ENCODE measurements at places on chromosomes 1 and 21.
A peak's percentile ranks its signal among the peaks of the same experiment; 100 is the strongest.

- no peak for DNase-seq
These were observed 211.2 kb downstream of the PTGER3 start for GRCh38 chr1:70836456-70836855.

DNA sequence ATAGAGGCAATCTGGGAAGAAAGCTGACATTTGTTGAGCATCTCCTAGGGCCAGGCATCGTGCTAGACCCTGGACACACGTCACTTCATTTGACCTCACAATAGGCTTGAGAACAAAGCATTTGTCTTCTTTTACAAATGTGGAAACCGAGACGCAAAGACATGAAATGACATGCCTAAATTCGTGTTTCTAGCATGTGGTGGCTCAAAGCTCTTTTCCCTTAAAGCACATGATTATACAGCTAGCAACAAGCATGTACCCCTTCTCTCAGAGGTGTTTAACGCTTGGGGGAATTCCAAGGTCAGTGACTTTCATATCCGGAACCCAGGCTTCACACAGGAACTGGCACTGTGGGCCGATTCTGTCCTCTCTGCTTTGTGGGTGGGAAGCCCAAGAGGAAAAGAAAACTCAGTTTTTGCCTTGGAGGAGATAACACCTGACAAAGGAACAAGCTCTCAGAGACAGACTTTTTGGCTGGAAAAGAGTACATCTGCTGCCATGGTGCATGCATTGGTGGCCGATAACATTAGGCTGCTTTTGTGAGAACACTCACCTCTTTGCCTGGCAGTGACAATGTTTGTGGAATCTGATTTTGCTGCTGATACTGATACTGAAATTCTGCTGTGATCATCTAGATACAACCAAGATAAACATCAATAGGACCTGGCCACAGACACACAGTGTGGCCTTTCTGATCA, 15.4 kb upstream of the CD2 start:
- peak; percentile 80 for DNase-seq

DNA sequence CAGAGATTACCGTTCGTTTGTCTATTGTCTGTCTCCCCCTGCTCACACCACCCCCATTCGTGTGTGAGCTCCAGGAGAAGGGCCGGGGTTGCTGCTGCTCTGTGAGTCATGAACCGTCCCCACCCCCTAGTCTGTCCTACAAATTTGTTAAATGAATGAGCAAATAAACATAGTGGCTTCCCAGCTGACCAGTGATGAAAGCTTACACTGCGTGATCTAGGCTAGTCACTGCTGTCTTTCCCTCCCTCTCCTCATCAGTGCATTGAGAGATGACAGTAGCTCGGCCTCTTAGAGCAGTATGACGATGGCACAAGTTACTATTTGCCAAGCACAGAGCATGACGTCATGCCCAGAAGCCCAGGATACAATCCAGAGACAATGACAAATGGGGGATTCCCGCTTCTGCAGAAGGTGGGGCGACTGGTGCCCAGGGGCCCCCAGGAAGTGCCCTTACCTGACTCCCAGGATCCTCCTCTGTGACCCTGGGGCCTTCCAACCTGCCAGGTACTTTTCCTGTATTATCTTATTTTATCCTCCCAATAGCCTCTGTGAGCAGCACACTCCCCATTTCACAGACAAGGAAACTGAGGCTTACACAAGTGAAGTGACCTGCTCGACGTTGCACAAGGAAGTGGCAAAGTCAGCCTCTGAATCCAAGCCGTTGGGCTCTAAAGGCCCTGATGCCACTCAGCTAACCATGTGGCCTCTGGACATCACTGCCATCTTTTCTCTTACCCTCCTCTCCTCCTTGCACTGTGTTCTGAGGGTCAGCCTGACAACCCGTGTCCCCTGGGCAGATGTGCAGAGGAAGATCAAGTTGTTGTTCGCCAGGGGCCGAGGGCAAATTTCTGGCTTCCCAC, 8.6 kb upstream of the EPHA2 start:
- no peak for DNase-seq

- DNase-seq = no peak
These were observed 1817.4 kb downstream of the MRPL39 start for GRCh38 chr21:23789864-23790263.

DNA sequence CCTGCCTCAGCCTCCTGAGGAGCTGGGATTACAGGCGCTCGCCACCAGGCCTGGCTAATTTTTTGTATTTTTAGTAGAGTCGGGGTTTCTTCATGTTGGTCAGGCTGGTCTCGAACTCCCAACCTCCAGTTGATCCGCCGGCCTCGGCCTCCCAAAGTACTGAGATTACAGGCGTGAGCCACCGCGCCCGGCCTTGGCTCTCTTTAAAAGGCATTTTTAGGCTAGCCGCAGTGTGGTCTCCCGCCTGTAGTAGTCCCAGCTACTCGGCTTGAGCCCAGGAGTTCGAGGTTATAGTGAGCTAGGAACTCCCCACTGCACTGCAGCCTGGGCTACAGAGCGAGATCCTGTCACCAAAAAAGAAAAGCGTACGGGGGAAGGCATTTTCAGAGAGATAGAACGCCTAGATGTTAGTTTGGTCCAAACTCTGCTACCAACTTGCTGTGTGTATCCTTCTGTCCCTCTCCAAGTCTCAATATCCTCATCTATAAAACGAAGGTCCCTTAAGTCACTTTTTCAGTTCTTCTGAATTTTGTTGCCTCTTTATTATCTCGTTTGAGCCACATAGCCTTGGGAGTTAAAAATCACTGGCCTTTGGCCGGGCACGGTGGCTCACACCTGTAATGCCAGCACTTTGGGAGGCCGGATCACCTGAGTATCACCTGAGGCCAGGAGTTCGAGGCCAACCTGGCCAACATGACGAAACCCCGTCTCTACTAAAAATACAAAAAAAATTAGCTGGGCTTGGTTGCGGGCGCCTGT, 734 bp downstream of the MED18 start:
- no peak for DNase-seq

DNA sequence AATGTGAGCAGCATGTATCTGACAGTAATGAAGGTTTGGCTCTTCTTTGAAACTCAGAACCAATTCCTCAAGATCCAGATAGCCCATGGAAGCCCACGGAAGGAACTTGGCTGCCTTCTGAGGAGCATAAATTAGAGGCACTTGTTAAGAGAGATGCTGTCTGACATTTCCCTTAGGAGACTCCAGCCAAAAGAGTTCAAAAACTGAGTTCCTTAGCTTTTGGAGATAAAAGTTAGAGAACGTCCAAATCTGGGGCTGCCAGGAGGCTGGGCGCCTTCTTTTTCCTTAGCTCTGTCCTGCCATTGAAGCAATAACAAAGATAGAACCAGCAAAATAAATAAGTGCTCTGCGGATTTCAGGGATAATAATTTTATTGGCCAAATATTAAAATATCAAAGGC, 439.6 kb upstream of the USP24 start:
- no peak for DNase-seq

DNA sequence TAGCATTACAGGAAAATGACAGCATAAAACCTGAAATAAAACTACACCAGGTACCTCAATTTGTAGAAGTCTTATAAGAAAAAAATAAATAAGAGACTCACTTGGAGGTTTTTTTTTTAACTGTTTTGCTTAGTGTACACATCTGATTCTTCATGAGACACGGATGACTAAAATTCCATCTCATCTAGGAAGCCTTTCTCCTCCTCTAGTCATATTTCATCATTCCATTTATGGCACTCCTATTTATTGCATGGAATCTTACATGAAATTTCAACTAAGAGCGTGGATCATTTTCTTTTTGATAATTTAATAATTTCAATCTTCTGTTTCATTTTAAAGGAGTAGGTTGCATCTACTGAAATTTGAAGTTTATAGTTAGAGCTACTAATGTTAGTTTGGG, 1.6 kb upstream of the PTGS2 start:
- DNase-seq = no peak

DNA sequence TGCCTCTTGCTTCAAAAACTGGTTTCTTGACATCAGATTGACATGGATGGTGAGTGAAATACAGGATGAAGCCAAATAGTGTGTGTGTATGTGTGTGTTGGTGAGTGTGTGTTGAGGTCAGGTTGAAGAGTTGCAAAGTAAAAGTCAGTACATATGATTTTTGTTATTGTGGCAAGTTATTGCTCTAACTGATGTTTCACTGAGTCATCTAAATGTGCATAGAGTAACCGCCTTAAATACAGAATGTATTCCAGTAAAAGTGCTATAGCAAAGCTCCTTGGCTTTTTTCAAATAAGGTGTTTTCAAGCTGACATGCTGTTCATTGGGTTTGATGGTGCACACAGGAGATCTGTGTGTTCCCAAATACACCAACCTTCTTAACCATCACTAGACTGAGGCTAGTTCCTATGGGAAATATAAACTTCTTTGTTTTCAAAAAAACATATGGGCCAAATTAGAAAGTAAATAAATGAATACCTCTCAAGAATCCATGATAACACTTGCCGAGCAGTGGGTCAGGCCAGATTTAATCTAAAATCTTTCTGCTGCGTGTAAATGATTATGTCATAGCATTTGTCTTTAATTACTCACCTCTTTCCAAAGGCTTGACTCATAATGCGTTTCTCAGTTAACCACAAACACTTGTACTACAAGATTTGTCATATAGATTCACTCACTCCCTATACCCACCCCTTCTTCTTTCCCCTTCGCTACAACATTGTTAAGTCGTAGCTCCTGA, 151.1 kb downstream of the LYPLAL1 start:
- DNase-seq = no peak

DNA sequence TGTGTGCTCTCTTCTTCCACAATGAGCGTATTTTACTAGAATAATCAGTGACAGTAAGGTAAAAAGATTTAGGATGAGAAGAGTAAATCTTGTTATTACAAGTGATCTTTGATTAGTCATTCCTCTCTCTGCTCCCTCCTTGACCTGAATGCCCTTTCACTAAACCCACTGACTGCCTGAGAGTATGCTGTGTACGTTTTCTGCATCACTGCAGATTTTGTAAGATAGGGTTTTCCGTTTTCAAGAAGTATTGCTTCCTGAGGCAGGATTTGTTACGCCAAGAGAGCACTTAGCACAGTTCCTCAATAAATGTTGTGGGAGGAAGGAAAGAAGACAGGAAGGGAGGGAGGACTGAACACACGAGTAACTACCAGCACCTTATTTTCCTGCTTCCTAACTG, 7.7 kb upstream of the LAMB3 start:
- DNase-seq = peak; percentile 44

GRCh38 chr1:91621907-91622306, 121.3 kb downstream of the CDC7 start:
- no peak for DNase-seq

- DNase-seq = no peak
These were observed 216.4 kb downstream of the VAV3 start for GRCh38 chr1:107748531-107748930.

DNA sequence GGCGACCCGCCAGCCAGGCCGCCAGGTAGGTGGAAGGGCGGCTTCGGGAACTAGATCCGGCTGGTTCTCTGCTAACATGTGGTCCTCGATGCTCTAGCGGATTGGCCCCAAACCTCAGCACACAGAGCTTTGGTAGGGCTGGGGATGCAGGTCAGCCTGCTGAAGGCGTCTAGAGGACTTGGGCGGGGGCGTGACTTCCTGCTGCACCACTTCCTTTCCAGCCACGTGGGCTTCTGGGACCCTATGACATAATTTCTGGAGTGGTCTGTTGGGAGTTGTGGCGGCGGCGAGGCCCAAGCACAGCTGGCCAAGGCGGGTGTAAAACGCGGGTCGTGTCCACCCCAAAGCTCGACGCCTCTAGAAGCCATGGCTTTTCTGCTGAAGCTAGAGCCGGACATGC, 124.5 kb downstream of the ATF6 start:
- DNase-seq = no peak

DNA sequence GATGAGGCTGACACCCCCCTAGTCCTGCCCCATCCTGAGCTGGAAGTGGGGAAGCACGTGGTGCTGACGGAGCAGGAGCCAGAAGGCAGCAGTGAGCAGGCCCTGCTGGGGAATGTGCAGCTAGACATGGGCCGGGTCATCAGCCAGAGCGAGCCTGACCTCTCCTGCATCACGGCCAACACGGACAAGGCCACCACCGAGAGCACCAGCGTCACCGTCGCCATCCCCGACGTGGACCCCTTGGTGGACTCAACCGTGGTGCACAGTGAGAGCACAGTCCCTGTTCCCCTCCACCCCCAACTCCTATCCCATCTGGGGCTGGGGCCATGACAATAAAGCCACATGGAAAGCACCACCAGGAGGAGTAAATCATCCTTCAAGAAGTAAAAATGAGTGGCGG, 250.2 kb downstream of the CACNA1E start:
- no peak for DNase-seq

DNA sequence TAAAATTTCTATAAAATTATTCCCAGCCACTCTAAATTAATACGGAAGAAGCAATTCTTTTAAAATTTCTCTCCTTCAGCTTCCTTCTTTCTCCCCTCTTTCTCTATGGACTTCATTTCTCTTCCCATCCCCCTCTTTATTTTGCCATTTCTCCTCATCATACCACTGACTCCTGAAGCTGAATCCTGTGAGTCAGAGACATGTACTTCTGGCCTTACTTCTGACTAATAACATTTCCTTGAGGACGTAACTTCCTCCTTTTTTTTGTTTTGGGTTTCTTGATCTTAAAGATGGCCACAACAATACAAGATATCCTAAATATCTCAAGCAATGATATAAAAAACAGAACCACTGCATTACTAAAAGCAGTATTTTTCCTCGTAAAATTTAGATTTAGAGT, 63.6 kb upstream of the DENND1B start:
- DNase-seq = no peak

GRCh38 chr1:41525891-41526587, 41.6 kb upstream of the EDN2 start:
- no peak for DNase-seq

- no peak for DNase-seq
These were observed 17.2 kb downstream of the VCAM1 start for GRCh38 chr1:100736746-100737145.

DNA sequence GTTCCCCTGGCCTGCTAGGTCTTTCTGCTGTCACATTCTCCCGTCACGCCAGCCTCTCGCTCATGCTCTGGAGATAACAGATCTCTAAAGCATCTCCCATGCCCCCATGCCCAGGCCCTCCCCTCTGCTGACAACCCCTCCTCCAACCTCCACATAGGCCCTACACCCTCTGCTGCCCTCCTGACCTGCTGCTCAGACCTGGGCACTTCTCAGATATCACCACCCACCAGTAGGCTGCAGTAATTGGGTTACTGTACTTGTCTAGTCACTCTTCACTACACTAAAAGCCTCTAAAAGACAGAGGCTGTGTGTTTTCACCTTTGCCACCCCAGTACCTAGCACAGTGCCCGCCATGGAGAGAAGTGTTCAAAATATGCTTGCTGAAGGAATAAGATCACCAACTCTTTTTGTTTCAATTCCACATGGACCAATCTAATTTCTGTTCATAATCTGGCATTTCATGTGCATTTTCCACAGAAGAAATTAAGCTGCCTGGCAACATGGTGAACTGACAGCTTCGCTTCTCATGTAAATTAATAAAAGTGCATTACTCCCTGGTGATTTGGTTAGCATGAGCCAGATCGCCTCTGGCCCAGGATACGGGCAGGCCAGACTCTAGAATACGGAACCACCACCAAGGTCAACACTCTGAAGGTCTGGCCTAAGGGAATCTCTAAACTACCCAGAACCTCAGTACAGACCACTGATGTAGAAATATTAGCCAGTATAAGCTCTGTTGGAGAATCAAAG, 20.7 kb downstream of the LBR start:
- DNase-seq = no peak

All from CD4-positive, alpha-beta T cell treated with Interferon gamma for 1 hour (primary cell).